Stimulated activated CD8-positive, alpha-beta memory T cell treated with anti-CD3 and anti-CD28 coated beads, Interleukin-4, amount 100 ng/mL, for 48 hours (primary cell): ENCODE measurements at places on chromosomes 16 and 17.
A peak's percentile ranks its signal among the peaks of the same experiment; 100 is the strongest.

GRCh38 chr17:27554152-27554551 is 76.8 kb upstream of the LGALS9 start:
- DNase-seq = no peak

- DNase-seq = peak; percentile 92
These were observed 1.5 kb upstream of the MAF start for GRCh38 chr16:79601931-79602627.

DNA sequence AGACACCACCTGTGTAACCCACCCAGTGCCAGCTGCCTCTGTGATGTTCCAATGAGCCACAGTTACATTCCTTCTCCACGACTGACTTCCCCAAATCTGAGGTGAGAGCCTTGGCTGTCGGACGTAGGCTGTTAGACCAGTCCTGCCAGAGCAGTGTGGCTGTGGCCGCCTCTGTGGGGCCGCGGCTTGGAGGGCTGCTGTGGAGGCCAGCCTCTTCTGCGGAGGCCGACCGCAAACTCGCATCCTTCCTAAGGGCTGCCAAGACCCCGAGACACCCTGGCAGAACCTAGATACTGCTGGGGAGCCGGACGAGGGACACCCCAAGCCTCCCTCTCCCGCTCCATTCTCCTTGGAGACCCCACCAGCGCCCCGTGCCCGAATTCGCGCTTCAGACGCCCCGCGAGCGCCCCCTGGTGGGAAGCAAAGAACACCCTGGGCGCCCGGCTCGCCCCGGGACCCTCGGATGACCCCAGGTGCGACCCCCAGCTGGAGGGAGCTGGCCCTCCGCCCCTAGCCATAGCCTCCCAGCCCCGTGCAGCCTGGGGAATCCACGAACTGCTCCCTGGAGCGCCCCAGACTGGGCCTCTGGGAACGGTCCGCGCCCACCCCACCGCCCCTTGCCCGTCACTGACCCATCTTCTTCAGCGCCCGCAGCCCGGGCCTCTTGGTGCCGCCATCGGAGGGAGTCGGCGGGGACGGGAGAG is 547 bp downstream of the PLCD3 start:
- DNase-seq = peak; percentile 80

GRCh38 chr16:62408760-62409159 is 372.5 kb upstream of the CDH8 start:
- no peak for DNase-seq

DNA sequence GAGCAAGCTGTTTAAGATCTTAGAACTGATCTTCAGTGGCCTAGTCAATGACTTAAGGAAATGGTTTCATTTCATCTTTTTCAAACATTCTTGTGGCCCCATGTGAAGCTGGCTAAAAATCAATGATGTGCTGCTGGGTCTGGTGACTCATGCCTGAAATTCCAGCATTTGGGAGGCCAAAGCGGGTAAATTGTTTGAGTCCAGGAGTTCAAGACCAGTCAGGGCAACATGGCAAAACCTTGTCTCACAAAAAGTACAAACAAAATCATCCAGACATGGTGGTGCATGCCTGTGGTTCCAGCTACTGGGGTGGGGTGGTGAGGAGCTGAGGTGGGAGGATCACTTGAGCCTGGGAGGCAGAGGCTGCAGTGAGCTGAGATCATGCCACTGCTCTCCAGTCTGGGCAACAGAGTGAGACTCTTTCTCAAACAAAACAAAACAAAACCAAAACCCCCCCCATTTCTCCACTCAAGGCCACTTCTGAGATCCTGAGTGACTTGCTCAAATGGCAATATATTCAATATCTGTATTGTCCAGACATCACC is 17.4 kb upstream of the COL1A1 start:
- no peak for DNase-seq

DNA sequence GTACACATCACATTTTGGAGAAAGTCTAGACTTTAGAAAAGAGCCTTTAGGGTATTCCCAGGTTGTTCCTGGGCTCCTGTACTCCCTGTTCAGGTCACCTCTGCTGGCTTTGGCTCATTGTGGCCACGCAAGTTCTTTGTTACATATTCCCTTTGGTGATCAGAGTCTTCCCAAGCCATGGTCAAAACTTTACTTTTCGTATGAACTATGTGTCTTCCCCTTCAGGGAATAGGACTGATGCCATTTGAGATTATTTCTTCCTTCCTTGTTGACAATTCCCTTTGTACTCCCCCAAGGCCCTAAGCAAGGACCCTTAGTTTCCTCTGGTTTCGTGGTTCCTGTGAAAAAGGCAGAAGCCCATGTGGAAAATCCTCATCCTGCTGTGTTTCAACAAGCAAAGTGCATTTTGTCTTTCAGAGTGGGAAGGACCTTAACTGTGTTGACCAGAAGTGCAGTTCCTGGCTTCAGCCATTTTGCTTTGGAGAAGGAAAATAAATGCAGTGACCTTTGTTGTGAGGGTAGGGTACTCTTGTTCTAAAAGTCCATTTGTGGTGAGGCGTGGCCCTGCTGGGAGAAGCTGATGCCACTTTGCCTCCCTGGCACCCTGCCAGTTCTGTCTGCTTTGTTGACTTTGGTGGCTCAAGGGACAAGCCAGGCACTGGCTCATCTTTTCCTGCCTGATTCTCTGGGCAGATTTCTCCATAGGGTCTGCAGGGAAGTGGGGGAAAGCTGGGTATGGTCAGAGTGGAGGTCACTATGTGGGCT is 55.1 kb downstream of the ZNRF1 start:
- DNase-seq = no peak

DNA sequence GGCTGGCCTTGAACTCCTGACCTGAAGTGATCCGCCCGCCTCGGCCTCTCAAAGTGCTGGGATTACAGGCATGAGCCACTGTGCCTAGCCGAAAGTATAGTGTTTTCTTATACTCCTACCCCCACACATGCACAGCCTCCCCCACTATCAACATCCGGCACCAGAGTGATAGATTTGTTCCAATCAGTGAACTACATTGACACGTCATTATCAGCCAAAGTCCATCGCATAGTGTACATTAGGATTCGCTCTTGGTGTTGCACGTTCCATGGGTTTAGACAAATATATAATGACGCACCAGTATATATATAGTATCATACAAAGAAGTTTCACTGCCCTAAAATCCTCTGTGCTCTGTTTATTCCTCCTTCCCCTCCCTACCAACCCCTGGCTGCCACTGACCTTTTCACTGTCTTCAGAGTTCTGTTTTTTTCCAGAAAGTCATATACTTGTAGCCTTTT is 11.9 kb upstream of the TM4SF5 start:
- DNase-seq = no peak

DNA sequence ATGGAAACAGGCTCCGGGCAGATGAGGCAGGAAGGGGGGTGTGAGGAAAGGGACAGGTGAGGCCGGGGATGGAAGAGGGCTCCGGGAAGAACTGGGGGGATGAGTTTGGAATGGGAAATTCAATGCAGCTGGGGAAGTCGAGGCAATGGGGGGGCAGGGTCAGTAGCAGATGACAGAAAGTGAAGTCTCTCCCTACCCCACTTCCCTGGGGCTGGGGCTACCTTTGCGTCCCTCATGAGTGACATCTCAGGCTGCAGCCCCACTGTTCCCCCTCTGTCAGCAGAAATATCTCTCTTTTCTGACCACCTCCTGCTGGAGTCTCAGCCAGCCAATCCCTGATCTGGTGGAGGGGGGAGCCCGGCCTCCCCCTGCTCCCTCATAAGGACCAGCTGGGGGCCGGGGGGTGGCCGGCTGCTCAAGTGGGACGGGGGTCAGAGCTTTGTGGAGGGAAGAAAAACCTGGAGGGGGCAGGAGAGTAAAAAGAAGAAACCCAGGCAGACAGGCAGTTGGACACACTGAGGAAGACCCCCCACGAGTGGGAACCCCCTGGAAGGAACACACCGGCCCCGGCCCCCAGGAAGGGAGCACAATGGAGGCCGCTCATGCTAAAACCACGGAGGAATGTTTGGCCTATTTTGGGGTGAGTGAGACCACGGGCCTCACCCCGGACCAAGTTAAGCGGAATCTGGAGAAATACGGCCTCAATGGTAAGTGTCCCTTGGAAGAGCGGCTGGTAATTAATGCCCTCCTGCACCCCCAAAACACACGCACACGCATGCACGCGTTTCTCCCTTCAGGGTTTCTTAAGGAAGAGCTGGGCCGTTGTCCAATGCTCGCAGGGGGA is at the start of gene ATP2A1:
Gene ATP2A1, plus strand, starts transcription at position 406 of the 844 bp plus-strand sequence. Its CDS starts 184 bp downstream, at position 590.
- no peak for DNase-seq

DNA sequence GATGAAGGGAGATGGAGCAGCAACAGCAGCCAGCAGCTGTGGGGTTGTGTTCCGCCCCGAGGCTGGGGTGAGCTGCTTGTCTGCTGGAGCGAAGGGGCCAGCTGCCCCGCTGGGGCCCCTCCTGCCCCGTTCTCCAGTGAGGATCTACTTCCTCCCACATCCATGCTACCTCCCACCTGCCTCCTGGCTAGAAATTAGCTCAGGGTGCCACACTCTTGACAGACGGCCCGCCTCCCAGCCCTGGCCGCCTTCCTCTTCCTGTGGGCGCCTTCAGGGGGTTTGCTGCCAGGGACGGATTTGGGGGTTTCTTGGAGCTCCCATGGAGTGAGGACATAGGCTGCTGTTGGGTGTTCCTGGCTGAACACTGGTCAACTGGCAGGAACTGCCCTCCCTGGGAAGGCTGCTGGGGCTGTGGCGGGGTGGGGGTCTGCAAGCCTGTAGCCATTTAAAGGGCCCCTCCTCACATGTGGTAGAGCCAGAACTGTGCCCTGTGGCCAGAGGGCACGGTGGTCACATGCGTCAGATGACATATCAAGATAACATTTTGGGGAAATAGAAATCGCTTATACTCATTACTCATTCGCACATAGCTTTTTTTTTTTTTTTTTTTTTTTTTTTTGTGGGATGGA is 13.1 kb downstream of the TBC1D24 start:
- DNase-seq = no peak

- no peak for DNase-seq
These were observed 19.6 kb downstream of the MPP3 start for GRCh38 chr17:43813386-43813785.

GRCh38 chr16:13902677-13903076 is 17.3 kb upstream of the ERCC4 start:
- DNase-seq = no peak

DNA sequence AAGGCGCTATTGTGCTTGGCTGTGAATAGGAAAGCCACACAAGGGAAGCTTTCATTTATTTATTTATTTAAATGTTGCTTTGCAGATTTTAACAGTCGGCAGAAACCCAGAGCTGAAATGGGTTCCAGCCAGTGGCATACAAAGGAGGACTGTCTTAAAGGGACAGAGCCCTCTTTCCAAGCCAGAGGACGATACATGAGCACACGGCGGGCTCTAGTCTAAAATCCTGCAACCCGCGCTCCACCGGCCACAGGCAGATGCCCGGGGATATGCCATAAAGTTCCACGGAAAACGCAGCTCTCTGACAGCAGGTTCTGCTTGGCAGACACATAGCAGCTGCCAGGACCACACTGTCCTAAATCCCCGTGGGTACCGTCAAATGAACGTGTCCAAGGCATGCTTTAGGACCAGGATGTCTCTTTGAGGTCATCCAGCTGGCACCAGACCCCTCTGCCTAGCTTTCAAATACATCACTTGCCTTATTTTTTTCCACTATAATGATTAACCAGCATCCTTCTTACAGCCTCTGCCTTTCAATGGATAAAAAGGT is 64.6 kb downstream of the CYTH1 start:
- DNase-seq = no peak

- peak; percentile 89 for DNase-seq
These were observed 6.9 kb upstream of the TLCD2 start for GRCh38 chr17:1716912-1717695.

DNA sequence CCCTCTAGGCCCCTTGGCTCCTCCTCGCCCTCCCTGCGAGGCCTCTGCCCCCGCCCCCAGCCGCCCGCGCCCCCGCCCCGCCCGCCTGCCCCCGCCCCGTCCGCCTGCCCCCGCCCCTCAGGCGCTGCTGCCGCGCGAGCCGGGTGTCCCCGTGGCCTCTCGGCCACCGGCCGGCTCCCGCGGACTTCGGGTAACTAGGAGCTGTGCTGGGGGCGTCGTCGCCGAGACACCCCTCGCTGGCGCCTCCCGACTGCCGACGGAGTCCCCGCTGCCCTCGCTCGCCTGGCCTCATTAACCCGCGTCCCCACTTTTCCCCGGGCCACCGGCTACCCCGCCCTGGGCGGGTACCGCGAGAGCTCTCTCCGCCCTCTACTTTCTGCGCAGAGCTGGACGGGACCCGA is at the start of gene TLCD1:
Gene TLCD1, minus strand, starts transcription at position 8 of the 401 bp plus-strand sequence. CDS start 136 bp downstream, outside the sequence.
- DNase-seq = peak; percentile 84
